ENCODE measurements at places on chromosomes 7 and 10.

DNA sequence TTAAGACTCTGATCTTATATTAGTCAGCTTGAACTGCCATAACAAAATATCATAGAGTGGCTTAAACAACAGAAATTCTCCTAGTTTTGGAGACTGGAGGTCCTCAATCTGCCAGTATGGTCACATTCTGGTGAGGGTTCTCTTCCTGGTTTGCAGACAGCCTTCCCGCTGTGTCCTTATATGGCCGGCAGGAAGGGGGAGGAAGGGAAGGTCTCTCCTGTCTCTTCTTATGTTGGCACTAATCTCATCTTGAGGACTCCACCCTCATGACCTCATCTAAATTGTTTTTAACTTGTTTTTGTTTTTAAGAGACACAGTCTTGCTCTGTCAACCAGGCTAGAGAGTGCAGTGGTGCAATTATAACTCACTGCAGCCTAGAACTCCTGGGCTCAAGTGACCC is 53.1 kb downstream of the VPS41 start:
- no peak for DNase-seq

DNA sequence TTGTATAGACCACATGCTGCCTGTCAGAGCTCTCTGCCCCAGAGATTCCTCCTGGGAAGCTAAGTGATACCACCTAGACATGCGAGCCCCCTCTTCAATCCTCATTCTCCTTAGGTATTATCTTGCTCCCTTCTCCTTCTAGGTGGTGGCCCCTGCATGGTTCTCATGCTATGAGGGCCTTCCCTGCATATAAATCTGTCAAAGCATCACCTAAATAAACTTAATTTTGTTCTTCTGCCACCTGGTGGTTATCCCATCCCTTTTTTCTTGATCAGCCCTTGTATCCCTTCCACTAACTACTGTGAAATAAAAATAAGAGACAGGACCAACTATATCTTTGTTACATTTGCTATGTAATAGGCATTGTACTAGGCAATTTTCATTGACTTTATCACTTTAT is 242.1 kb downstream of the CDC14C start:
- no peak for DNase-seq

- no peak for DNase-seq
Observed at GRCh38 chr10:13925971-13926780, 339.4 kb downstream of the PRPF18 start.

DNA sequence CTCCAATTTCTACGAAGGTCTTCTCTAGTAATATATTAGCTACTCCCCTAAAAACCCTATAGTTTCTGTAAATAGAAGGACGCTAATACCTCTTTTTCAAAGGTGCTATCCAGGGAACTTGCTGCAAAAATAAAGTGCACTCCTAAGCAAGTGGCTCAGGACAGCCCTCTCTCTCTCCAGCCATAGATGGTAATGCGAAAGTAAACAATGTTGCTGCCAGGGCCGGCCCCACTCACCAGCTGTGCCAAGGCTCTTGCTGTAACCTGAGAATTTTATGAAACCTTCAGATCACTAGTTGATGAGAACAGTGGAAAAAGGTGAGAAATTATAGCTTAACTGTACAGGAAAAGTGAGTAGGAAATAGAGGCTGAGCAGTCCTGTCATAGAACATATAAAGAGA is 10.9 kb upstream of the TAS2R39 start:
- DNase-seq, result peak; percentile 92

GRCh38 chr7:69966766-69967591 is 368.7 kb downstream of the AUTS2 start:
- DNase-seq, result peak; percentile 34

DNA sequence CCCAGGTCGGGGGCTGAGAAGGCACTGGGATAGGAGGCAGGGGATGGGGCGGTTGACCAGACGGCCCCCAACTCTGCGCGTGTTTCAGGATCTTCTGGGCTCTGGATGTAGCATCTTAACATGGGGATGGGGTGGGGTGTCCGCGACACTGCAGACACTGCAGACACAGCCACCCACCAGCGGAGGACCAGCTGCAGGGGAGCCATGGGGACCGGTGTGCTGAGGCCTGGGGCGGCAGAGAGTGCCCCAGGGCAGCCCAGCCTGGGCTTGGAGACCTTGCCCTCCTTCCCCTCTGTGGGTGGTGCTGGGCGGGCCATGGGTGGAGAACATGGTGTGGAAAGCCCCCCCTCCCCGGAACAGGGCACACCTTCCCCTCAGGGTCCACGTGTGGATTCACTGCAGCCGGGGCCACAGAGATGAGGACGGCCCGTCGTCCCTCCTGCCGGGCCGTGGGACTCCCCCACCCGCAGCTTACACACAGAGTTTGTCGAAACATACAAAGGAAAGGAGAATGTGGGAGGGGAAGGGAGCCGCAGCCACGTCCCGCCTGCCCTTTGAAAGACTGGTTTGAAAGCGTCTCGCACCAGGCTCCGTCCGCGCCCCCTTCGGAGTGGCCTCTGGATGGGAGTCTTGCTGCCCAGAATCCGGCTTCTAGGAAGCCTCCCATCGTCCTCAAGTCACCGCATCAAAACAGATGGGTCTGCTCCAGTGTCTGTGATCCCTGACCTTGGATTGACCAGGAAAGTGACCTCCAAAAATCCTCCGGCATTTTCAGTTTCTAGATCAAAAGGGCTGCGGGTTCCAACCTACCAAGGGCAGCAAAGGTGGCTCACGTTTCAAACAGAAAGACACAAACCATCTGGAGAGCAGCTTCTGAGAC is 91.5 kb upstream of the TCERG1L start:
- no peak for DNase-seq

- no peak for DNase-seq
Observed at GRCh38 chr10:12469345-12469744, 120.0 kb downstream of the CAMK1D start.

DNA sequence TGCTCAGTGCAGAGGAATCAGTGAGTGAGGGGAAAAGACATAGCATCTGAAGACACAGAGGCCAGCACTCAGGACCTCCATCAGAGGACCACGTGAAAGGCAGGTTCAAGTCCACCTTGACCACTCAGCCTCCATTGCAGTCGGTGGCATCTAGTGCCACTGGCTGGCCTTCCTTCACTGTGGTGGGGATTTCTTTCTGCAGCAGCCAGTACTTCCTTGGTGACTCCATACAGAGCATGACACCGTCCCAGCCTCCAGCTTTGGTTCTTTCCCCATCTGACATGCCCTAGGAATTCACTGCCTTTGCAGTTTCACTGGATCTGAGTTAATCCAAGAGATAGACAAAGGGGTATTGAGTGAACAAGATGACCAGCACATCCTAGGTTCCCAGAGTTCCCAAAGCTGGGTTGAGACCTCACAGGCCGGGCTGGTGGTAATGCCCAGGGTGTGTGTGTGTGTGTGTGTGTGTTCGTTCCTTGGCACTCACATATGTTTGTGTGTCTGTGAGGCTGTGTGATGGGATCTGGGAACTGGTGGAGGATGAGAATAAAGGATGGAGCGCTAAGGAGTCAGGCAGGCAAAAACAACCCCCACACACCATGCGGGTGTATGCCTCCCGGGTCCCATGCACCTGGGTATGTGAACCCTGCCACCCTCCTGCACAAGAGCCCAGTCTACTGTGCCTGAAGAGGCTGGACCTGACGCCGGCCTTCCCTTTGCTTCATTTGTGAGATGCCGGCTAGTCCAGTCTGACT is 57.8 kb downstream of the SYPL1 start:
- no peak for DNase-seq

- DNase-seq, result no peak
Observed at GRCh38 chr10:126061526-126061925, 165.2 kb downstream of the FANK1 start.

DNA sequence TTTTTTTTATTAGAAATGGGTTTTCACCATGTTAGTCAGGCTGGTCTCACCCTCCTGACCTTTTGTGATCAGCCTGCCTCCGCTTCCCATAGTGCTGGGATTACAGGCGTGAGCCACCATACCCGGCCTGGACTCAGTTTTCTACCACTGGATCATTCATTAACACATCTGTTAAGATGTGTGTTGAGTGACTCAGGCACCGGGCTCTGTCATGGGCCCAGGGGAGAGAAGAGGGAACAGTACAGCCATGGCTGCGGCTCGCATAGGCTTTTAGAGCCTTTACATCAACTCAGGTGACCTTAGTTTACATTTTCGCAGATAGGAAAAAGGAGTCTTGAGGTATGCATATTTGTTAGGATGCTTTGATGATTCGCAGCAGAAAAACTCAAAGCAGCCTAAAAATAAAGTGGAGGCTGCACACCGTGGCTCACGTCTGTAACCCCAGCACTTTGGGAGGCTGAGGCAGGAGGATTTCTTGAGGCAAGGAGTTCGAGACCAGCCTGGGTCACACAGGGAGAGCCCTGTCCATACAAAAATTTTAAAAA is 3.1 kb upstream of the ARPC1B start:
- DNase-seq, result no peak

GRCh38 chr7:151348970-151349369 is 7.4 kb downstream of the NUB1 start:
- DNase-seq, result no peak

GRCh38 chr10:107215681-107216080 is 51.2 kb upstream of the SORCS1 start:
- no peak for DNase-seq

DNA sequence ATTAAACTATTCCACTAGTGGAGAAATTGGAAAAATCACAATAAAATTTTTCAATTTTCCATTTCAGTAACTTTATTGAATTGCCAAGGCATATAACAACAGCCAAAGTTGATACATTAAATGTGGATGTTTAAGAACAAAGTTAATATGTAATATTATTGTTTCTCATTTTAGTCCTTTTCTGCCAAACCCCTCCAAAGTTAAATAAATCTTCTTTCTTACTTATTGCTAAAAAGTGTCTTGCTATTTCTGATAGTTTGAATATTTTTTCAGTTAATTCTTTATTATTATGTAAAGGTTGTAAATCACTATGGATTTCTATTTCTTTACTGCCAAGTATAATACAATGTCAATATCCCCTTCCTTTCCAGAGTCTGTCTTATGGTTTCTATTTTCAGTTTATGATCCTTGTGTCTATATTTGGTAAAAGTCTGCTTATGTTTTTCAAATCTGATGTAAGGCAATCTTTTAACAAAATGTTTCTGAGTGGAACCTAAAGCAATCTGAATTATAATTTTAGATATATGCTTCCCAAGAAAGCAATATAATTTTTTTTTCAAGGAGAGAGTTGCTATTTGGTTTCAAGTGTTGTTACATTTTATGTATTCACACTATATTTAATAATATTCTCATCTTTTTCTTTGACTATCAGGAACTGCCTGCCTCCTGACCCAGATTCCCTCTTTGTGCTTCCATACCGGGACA is 80.3 kb upstream of the RHOBTB1 start:
- DNase-seq, result no peak
